Activated CD4-positive, alpha-beta T cell treated with anti-CD3 and anti-CD28 coated beads, Interleukin-2, amount 50 U/mL, for 48 hours (primary cell): ENCODE measurements at places on chromosomes 13 and 19.

DNA sequence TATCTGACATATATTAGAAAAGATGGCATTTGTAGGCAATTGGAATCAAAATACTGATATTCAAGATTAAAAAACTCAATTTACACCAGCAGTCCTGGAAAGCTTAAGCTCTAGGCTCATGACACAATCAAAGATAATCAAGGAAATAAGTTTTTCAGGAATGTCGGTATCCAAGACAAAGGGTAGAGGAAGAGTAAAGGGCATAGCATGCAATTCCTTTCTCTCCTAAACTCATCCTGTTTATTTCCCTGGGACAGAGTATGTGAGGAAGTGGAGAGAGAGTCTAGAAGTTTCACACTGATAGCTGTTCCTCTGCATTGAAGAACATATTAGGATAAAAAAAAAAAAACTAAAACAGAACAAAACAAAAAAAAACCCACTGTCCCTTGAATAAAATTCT lies 2452.1 kb downstream of the PCDH9 start:
- no peak for DNase-seq

DNA sequence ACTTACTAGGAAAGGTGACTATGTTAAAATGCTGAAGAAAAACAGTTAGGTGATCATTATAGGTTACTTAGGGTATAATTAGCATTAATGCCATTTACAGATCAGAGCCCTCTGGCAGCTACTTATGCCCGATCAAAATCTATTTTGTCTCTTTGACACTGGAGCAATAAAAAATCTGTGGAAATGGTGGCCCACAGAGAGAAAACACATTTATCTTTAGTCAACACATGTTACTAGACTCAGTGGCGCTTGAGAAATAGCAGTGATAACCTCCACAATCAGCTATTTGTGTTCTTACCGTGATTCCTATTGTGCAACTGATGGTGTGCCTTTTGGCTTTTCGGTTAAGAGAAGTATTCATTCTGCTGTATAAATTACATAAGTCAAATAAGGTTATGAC lies 1519.6 kb downstream of the PCDH9 start:
- no peak for DNase-seq

DNA sequence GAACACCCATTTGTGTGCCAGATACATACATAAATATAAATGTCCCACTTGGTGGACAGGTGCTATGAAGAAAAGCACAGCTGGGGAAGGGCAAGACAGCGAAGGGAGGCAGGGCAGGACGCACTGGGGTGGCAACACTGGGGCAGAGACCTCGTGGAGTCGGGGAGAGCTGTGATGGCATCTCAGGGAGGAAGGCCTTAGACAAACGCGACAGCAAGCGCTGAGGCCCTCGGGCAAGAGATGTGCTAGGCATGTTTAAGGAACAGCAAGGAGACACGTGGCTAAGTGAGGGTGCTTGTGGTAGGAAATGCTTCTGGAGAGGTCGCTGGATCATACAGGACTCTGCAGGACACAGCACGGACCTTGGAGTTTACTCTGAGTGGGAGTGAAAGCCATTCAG lies 23.3 kb upstream of the CCNP start:
- no peak for DNase-seq

- DNase-seq = no peak
Observed at GRCh38 chr19:10832939-10833296, 3.1 kb downstream of the TMED1 start.

DNA sequence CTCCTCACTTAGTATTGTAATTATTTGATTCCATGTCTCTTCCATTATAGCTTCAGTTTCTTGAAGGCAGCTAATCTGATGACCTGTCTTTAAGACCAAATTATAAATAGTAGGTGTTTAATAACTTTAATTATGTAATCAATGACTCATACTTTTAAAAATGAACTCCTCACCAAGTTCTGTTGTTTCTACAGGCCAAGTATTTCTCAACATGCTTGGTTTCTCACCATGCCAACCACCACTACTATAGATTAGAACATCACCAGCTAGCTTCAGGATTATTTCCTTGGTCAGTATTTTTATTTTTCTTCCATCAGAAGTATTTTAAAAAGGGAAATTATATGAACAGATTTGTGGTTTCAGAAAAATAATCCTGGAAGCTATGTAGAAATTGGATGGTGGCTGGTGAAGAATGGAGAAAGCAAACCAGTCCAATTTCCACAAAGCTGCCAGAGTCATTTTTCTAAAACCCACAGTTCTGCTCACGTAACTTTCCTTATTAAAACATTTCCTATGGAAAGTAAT lies 237.7 kb upstream of the DACH1 start:
- DNase-seq = no peak

DNA sequence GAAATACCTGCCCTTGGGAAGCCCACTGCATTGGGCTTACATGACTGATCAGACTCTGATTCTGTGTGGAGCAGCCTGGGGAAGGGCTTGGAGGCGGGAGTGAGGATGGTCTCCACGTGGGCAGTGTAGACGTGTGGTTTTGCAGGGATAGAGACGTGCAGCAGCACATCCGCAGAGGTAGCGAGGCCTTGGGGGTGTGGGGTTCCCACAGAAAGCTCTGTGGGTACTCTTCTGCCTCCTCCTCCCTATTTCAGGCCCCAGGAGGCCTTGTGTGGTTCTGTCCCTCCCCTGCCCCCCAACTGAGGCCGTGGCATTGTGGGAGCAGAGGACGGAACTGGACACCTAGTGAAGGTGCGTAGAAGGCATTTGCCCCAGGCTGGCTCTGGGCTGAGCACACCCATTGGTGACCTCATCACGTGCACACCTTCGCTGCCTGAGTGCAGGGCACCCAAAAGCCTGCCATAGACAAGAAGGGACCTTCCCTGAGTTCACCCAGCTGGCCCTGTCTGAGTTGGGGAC lies 28.9 kb downstream of the PPP1R37 start:
- peak; percentile 29 for DNase-seq

GRCh38 chr19:44447916-44448674 lies at the start of gene ZNF229:
ZNF229 (minus strand) TSS chr19:44448472; CDS start chr19:44442847, 5,625 bp downstream.
- peak; percentile 70 for DNase-seq

DNA sequence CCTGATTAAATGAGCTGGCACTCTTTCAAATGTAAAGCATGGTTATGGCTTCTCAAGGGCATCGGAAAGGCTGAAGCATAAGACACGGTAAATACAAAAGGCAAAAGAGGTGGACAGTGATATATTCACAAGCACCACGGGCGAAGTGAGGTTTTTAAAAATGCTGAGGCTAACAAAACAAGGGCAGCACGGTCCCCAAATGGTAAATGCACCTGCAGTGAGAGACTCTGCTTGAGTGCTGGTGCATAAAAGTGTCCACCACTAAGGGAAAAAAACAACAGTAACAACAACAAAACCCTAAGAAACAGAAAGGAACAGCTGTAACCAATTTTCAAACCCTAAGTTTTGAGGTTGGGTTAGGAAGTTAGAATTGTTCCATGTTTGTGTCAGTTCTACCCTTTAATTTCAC lies 234.9 kb downstream of the PCDH9 start:
- DNase-seq = no peak

DNA sequence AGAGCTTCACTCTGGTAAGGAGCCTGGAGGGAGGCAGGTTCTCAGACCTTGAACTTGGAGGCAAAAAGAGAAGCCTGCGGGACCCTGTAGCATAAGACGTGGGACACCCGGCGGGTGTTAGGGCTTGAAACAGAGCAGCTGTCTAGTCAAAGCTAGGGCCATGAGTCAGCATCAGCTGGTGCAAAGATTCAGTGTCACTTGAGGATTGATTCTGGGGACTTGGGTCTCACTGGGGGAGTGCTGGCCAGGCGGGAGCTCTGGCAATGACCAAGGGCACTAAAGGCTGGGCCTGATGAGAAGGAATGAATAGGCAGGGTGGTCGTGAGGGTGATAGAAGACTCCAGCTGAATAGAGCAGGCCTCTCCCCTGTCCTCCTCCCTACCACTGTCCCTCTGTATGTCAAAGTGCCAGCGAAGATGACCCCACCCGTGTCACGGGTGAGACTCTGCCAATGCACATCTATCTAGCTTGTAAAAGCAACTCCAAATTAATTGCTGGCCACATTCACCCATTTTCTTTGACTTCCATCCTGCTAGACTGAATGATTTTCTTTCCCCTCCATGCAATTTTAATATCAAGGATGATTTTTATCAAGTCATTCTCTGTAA lies 97.1 kb downstream of the MBNL2 start:
- no peak for DNase-seq

DNA sequence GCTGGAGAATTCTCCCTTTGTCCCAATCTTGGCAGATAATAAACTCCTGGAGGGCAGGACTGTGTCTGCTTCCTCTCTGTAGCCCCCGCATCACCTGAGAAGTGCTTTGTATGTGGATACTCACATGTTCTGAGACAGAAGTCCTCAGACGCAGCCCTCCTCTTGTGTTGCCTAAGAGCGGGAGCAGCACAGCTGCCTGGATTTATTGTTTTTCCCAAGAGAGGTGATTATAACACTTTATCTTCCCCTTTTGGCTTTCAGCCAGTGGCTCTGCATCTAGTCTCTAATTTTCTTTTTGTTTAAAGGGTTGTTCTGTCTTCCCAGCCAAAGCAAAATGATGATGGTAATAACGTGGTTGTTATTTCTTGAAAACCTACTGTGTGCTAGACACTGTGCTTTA lies 36.1 kb downstream of the OLFM4 start:
- DNase-seq = no peak

DNA sequence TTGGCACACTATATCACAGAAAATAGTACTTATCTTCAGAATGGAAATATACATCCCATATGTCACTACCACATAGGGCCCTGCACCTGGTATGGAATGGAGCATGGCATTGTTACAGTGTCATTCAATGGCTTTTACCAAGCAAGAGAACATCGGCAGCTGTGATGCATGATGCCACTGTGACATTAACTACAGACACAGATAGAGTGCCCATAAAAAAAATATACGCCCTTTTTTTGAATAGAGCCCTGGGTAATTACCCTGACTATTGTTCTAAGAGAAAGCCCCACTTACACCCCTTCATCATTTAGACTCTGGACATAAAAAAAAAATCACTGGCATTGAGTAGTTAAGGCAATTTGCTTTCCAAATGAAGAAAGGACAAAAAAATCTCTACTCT lies 320.3 kb downstream of the DNAJC15 start:
- no peak for DNase-seq

DNA sequence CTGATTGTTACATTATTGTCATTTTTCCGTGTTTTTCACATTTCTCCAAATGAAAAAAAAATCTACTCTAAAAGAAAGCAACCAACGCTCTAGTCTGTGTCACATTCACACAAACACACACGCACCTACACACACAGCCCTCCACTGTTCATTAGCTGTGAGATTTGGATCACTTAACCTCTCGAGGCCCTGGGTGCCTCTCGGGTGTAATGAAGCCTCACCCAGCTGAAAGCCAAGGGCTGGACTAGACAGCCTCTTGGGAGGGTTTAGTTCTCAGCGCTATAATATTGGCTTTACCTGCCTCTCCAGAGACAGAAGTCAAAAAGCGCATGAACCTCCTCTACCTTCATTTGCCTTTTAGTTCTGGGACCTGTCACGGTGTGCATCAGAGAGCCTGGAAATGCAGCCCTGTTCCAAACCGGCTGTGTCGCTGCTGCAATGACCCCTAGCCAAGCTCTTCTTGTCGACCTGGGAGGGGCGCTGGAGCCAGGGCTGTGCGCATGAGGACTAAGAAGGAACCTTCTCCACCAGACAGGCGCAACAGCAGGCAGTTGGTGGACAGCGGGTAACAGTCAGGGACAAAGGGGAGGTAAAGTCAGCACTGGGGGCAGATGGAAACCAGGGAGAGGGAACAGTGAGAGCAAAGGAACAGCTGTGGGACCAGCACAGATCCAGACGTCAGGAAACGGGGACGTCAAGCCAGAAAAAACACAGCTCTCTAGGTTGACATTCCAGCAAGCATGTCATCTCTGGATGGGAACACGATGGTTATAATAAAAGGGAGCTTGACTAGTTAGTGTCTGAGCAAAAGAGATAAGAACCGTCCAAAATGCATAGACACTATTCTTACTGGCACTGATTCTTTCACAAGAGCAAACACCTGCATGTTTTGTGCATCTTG lies 375.9 kb downstream of the EFNB2 start:
- no peak for DNase-seq

DNA sequence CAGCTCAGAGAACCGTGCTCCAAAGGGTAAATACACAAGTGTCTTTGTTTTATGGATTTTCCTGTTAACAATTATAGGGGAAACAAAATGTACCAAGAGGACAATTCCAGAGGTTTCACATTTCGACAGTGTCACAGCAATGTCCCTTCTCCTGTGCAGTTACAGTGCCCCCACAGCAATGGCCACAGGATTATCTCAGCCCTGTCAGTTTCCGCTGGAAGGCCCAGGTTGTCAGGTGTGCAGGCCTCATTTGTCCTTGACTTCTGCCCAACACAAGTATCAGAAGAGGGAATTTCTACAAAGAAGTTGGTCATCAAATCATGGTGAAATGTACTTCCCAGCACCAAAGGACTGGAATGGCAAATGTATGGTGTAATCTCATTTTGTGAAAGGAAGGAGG lies 11.2 kb upstream of the N4BP2L2 start:
- DNase-seq = no peak

GRCh38 chr13:99859178-99860177 lies 112.1 kb downstream of the ZIC5 start:
- DNase-seq = peak; percentile 74

GRCh38 chr13:99356262-99357091 lies 49.3 kb upstream of the GPR183 start:
- no peak for DNase-seq

- no peak for DNase-seq
Observed at GRCh38 chr13:72166102-72166650, 299.2 kb upstream of the DACH1 start.

DNA sequence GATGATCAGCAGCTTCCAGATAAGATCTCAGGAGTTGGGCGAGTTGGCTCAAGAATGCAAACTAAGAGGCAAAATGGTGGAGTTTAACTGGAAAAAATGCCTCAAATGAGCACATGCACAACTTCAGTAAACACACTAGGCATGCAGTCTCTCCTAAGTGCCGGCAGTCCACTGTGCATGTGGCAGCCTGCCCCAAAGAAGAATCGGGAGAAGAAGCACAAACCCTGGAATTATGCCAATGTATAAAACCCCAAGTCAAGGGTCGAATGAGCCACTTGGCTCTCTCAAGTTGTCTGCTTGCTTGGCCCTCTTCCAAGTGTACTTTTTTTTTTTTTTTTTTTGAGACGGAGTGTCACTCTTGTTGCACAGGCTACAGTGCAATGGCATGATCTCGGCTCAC lies 53.3 kb upstream of the SLITRK1 start:
- DNase-seq = no peak
